Stimulated activated CD4-positive, alpha-beta T cell treated with anti-CD3 and anti-CD28 coated beads, Interleukin-15, amount 100 ng/mL, for 24 hours (primary cell): ENCODE measurements at places on chromosomes 11 and 22.

- no peak for DNase-seq
Observed at GRCh38 chr11:117395476-117395875, 67.8 kb downstream of the CEP164 start.

DNA sequence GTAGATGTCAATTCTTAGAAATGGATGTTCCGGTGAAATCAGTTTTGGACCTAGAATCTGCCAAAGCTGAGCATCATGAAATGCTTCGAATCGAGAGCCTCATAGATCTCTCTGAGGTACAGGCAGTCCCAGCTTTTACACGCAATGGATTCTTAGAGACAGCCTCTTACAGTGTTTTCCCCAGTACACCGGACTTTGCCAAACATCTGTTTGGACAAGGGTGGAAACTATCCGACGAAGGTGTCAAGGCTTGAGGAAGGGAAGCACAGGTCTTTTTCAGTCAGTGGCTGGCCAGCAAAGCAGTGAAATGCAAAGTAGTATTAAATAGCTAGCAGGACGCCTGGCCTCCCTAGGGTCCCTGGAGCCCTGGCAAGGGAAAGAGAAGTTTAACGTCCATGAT lies 4.9 kb downstream of the GRK3 start:
- no peak for DNase-seq

DNA sequence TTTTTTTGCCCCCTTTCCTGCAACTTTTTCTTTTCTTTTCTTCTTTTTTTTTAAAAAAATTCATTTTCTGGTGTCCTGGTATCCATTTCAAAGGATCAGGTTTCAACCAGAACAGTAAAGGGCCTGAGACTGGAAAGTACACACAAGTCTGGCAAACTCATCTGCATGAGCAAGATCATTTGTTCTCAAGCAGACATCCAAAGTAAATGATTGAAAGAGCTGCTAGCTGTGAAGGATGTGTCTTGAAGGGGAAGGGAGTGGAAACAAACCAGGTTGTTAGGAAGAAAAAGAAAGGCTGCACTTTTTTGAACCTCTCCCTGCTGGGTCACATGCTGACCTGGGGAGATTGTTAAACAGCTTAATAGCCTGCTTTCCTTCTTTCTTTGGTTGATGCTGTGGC lies 5.3 kb downstream of the YAP1 start:
- DNase-seq, result no peak

- no peak for DNase-seq
Observed at GRCh38 chr22:30340911-30341685, 14.4 kb upstream of the TBC1D10A start.

GRCh38 chr11:1036303-1036923 lies at the start of gene MUC6:
Gene MUC6, minus strand, starts transcription at chr11:1036718. Its CDS starts 63 bp downstream, at chr11:1036655.
- no peak for DNase-seq

- DNase-seq, result no peak
Observed at GRCh38 chr11:132131961-132132360, 761.5 kb downstream of the NTM start.
